ENCODE measurements at places on chromosomes 1 and 21.

GRCh38 chr1:41629571-41629970 is 145.1 kb upstream of the EDN2 start:
- no peak for DNase-seq

DNA sequence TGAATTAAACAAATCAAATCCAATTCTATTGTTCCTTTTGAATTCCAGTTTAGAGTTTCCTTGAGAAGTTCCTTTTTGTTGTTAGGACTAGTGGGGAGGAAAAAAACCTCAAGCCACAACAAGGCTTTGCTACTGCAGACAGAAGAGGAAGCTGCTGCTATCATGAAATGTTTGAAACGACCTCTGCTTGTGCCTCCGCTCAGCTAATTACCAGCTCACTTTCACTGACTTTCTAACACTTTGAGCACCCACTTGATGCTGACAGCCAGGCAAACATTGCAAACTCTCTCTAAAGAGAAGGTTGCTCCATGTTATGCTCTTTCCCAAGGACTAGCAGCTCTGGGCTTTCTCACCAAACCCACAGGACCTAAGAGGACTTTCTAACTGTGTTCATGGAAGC is 203.9 kb upstream of the PROX1 start:
- DNase-seq = no peak

GRCh38 chr1:177172866-177173265 is 2.1 kb downstream of the BRINP2 start:
- DNase-seq = no peak

GRCh38 chr1:11101347-11101746 is 1.7 kb upstream of the EXOSC10 start:
- DNase-seq = no peak

DNA sequence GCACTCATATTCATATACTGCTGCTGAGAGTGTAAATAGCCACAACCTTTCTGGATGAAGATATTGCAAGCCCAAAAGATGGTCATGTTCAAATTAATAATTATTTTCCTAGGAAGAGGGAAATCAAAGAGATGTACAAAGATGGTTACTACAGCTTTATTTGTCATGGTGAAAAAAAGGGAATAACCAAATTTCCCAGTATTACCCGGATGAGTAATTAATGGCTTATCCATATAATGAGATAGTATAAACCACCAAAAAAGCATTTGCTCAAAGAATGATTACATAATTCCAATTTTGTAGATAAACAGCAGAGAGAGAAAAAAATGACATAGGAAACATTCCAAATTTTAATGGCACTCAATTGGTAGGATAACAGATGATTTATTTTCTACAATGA is 165.6 kb downstream of the C1orf21 start:
- no peak for DNase-seq

- DNase-seq = no peak
These were observed 13.5 kb downstream of the GNG4 start for GRCh38 chr1:235635938-235636662.

- no peak for DNase-seq
These were observed 23.9 kb upstream of the SPATA6 start for GRCh38 chr1:48495911-48496310.

DNA sequence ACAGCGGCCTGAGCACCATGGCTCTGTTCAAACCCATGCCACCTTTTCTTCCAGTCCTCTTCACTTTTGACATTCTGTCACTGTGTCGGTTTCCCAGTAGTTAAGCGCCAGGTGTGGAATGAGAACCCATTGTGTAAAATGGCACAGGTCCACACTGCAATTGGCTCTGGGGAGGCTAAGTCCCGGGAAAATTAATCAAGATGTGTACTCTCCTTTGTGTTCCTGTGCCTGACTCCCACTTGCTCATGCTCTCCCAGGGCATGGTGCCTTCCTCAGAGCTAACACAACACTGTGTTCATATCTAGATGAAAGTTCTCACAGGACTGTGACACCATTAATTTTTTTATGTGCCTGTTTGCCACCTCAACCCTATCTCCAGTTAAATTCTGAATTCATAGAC is 59.0 kb upstream of the BTG3 start:
- no peak for DNase-seq
